ENCODE measurements at places on chromosomes 6 and 20.

GRCh38 chr6:129860908-129861665 is at the start of gene TMEM244:
Gene TMEM244 (minus strand): TSS chr6:129861315. CDS start chr6:129861188, 127 bp downstream.
- no peak for DNase-seq

DNA sequence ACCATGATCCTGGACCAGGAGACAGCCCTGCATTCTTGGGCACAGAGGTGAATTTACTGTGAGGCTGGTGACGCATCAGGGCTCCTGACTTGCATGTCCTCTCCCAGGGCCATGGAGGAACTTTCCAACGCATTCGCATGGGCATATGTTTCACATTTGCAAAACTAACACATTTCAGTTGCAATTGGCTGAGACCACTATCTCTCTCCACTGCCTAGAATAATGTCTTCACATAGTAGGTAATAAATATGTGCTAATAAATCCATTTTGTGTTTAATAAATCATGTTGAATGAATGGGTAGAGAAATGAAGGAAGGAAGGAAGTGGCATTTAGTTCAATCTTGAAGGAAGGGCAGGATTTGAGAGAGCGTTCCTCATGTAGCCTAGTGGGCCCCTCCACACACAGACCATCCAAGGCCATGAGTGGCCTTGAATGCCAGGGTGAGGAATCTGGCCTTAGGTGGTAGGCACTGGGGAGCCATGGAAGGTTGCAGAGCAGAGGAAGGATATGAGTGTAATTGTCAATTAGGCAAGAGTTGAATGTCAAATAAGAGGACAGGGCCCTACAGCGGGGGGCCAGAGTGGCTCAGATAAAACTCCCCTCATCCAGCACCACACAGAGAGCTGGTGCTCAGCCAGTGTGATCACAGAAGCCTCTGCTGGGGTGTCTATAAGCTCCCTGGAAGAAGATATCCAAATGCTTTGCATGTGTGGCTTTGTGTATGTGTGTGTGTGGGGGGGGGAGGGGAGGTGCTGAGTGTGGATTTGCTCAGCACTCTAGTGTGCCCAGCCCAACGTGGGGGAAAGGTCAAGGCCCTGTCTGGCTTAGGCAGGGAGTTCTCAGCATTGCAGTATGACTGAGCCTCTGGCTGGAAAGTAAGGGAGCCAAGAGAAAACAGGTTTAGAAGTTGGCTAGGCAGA is 30.9 kb upstream of the CCN5 start:
- DNase-seq = no peak

GRCh38 chr20:35497320-35497719 is 32.1 kb downstream of the C20orf173 start:
- DNase-seq = no peak

- DNase-seq = no peak
Measured at GRCh38 chr6:107196152-107196551, 80.8 kb upstream of the BEND3 start.

GRCh38 chr6:122714059-122714458 is 65.5 kb upstream of the FABP7 start:
- no peak for DNase-seq

- DNase-seq = no peak
Measured at GRCh38 chr6:3669916-3670315, 81.6 kb downstream of the PXDC1 start.

DNA sequence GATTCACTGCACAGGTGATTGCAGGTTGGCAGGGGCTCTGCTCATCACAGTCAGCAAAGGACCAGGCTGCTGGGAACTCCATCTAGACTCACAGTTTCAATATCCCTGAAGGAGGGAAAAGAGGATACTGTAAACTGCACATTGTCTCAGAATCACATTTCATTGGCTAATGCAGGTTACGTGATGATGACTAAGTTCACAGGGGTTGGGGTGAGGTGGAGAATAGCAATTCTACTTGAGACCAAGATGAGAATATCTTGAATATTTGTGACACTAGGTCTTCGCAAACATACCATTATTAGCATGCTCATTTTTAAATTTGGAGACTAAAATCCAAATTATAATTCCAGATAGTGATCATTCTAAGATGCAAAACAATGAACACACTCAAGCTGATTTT is 208.5 kb upstream of the CITED2 start:
- no peak for DNase-seq

GRCh38 chr20:3661060-3661813 is 2.0 kb downstream of the GFRA4 start:
- no peak for DNase-seq

DNA sequence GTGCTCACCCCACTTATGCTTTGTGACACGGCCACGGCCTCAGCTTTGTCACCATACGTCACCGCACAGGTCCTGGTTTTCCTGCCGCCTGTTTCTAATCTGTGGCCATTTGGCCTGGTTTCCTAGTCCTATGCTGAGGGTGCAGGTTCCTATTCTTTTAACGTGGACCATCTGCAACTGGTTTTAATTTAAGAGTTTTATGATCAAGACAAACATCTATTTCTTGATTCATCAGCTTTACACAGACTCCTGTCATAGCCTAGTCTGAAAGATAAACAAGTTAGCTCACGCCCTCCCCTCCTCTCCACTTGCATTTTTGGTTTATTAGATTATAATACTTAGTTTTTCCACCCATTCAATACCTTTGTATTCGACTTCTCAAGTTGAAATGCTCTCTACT is 97.5 kb upstream of the RPS6KA2 start:
- no peak for DNase-seq

DNA sequence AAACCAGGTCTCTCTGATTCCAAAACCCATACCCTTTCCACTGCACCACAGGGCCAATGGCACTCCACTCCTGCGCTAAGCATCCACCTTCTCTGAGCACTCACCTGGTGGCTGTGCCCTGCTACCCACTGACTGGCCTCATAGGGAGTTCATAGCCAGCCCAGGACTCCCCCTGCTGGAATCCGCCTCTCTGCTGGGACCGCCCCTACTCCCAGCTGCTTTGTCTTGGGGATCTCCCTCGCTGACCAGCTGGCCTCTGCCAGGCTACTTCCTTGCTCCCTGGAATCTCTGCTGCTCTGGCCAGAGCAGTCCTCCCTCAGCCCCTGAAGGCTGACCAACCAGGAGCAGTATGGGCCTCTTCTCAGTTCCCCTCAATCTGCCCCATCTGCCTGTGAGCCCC is 129.7 kb downstream of the FAXC start:
- DNase-seq = no peak

DNA sequence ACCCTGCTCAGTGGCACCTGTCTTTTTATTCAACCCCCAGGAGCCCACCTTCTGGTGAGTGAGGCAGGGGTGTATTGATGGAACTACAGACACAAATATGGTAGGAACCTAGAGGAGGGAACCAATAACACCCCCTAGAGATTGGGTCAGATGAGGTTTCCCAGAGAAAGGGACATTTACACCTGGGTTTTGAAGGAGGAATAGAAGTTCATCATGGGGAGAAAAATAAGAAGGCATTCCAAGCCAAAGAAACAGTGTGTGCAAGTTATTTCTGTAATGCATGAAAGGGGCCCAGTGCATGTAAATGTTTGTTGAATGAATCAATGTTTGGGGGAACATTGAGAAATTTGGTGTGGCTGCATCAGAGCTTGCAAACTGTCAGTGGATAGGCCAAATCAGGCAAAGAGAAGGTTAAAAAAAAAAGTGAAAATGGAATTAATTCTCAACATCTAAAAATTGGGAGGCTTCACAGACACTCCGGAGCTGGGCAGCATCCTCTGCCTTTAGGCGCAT is 11.1 kb upstream of the KIAA1755 start:
- no peak for DNase-seq

DNA sequence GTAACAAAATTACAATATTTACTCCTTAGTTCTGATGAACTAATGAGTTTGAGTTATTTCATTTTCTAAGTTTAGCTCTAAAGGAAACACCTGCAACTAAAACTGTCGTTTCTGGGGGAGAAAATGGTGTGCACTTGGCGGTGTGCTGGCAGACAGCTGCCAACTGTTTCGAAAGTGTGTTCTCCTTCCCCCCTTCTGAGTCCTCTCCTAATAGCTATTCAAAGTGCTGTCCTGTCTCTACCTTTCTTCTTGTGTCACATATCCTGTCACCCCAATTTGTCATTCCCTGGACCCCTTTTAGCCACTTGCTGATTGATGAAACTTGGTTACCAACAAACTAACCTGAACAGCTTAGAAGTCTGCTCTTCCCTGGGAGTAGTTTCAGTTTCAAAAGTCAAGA is 4.9 kb upstream of the UBE2J1 start:
- no peak for DNase-seq

GRCh38 chr6:92415656-92416055 is 1003.7 kb downstream of the EPHA7 start:
- no peak for DNase-seq

DNA sequence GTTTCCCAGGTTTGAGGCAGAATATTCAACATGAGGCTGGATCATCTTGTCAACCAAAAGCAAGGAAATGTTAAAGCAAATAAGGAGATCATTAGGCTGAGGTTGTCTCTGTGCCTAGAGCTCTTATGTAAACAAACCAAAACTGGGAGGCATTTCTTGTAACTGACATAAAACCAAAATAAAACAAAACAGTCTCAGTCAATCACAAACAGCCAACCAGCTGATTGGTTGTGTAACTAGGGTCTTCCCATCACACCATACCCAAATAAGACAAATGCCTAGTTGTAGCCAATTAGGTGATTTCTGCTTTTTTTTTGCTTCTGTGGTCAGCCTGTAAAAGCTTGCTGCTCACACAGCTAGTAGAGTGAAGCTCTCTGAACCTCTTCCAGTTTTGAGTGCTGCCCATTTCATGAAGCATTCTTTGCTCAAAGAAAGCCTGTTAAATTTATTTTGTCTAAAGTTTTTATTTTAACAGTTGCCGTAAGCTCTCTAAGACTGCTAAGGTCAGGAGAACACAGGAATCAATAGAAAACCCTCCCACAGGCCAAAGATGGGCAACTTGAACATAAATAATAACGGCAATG is 8.9 kb upstream of the FITM2 start:
- no peak for DNase-seq

- DNase-seq = no peak
Measured at GRCh38 chr20:38963745-38964144, 1.6 kb downstream of the DHX35 start.

DNA sequence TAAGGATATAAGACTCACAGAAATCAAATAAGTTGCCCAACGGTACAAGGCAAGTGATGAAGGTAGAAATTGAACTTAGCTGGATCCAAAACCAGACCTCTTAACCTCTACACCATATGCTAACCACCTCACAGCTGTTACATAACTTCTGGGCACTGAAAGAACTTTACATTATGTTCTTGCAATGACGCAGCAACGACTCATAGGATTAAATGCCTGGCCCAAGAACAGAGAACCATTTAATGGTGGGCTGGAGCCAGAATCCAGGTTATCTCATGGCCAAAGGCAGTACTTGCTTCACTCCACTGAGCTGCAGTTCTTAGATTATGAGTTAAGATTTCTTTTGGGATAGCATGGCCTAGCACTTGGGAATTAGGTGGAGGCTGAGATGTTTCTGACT is 4.4 kb downstream of the TRMT6 start:
- no peak for DNase-seq

- DNase-seq = no peak
Measured at GRCh38 chr6:127520066-127520465, 931 bp upstream of the MTCL3 start.

DNA sequence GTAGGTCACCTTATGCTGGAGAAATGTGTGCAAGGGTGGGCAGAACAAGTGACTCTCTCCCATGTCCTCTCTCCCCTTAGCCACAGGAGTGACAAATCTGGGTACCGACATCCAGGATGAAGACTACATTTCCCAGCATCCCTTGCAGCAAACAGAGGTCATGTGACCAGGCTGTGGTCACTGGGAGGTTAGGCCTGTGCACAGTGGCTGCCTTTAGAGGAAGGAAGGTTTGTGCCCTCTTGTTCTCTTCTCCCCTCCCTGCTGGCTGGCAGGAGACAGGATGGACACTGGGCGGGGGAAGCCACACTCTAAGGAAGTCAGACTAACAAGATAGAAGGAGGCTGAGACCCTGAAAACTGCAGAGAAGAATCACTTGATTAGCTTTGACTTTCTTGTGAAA is 360.2 kb downstream of the PREX1 start:
- no peak for DNase-seq

DNA sequence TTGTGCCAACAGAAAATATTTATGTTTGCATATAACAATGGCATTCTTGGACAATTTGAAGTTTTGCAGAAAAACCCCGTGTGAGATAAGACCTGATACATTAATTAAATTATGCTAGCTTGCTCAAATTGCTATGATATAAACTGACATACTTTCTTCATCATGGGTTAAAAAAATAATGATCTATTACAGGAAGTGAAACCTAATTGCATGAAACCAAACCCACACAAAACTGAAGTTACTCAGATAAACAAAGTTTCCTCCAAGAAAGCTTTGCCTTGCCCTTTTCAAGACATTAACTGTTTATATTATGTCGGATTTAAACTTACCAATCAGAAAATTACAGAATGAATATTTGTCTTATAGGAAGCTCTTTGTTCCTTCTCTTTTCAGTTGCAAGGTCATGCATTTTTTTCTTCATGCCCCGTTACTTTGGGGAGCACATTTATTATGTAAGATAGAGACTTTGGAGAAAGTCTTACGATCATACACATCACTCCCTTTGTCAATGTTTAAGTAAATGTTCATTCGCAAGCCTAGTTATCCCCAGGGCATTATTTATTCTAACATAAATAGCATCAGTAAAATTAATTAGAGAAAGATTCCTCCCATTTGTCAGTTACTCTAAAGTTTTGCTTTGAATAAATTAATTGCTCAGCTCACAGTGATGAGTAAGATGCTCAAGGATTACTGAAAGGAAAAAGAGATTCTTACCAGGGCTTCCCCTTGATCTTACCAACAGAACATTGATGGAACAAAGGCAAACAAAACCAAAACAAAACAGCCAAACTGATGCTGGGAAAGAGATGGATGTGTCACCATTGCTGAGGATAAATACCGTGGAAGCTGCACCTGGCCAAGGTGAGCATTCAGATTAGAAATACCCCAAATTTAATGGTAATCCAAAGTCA is 14.8 kb upstream of the TMEM244 start:
- DNase-seq = no peak

GRCh38 chr6:168009331-168009730 is 11.9 kb downstream of the KIF25 start:
- no peak for DNase-seq

DNA sequence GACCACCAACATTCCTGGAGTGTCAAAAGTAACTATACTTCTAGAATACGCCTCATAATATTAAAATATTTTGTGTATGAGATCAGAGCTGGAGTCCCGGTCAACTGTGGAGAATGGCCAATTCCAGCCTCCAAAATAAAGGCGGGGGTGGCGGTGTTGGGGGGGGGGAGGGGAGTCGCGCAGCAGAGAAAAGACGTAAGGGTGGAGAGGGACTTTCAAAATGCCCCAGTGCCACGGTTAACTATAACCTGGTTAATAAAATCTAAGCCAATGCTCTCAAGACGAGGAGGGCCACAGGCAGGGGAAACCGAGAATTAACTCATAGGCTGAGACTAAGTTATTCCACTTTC is 1.3 kb downstream of the NUP153 start:
- no peak for DNase-seq

Data from NCI-H1417 treated with DMSO at 0.1 percent for 48 hours (cell line).